ENCODE measurements at places on chromosomes 16 and 17. TPM values are rescaled to one million over a fixed set of nuclear protein-coding genes. Genes with fewer than 3 reads are reported as not detected.

DNA sequence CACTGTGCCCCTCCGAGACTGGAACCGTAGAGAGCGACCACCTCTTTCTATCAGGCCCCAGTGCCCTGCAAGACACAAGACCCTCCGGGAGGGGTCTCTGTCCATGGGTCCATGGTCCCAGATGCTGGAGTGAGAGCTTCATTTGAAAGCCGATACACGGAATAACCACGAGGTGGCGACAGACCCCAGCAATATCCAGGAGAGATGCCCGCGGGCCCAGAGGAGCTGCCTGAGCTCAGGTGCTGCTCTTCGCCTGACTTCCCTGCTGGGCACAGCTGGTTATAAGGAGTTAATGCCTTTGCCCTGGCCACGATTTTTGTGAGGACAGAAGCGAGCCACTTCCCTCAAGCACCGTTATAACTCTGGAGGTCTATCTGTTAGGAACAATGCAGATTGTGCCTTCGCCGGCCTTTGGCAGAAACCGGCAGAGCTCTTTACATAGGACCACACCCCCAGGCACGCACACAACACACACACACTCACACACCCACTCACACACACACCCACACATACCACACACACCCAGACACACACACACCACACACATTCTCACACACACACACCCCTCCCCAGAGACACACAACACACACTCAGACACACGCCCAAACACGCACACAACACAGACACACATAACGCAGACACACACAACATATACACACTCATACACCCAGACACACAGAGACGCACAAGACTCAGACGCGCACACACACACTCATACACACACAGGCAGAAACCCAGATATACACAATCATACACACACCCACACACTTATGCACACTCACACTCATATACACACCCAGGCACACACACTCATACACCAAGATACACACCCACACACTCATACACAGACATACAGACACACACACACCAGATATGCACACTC lies 436.4 kb downstream of the SOX9 start:
- DNase-seq = peak; percentile 52

- peak; percentile 8 for DNase-seq
These were observed 89.1 kb downstream of the ELAC2 start for GRCh38 chr17:12928736-12929135.

DNA sequence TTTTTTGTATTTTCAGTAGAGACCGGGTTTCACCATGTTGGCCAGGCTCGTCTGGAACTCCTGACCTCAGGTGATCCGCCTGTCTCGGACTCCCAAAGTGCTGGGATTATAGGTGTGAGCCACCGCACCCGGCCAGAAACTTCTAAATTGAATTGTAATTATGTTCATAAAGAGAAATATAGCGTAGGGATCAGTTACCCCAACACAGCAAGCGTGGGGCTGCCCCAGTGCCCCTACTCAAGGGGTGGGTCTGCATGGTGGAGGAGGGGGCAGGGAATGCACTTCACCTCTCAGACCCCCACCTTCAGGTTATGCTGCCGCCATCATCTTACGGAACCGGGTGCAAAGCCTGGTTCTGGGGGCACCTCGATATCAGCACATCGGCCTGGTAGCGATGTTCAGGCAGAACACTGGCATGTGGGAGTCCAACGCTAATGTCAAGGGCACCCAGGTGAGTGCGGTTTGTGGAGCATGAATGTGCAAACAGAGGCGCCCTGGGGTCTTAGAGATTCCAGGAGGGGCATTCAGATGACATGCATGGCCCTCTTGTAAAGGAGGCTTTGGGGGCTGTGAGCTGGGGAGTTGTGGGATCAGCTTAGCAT lies 18.0 kb downstream of the ITGAM start:
- no peak for DNase-seq

Gene VAT1
- total RNA-seq = 101 TPM

GRCh38 chr17:45990886-45991285 lies 8.2 kb upstream of the STH start:
- DNase-seq = no peak

Gene CD79B
- not detected for total RNA-seq

DNA sequence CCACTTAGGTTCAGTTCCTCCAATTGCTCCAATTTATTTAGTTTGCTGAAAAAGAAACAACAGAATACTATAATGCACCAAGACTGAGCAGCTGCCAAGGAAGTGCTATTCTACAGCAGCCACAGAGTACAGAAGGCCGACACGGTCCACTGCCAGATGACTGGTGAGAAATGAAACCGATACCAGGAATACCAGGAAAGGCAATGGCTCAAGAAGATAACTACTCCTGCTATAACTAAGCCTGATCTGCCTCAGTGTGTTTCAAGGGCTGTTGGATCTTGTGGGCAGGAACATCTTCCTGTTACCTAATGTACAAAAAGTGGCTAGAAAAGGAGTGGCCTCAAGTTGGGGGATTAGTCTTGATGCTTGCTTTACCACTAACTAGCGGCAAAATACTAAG lies 32.8 kb downstream of the MARVELD3 start:
- no peak for DNase-seq

DNA sequence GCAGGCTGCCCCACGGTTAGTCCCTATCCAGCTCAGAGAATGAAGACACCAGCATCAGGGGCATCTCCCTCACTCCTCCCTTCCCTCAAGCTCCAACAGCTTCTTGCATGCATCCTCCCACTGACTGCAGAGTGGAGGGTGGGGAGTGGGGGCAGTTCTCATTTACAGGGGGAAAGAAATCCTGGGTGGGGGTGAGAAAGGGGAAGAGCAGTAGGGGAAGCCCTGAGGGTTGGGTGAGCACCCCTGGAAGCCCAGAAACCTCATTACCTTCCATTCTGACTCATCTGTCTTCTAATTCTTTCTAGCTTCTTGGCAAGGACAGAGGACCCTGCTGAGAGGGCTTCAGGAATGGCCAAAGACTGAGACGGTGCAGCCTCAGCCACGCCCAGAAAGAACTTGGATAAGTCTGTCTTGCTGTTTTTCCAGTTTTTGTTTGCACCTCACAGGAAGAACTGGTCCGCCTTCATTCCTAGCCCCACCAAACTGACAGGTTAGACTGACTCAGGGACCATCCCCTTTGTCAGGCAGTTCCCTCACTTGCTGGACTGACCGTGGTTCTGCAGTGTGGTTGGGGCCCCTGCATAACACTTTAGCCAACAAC lies 52.5 kb upstream of the WSB1 start:
- DNase-seq = peak; percentile 97

DNA sequence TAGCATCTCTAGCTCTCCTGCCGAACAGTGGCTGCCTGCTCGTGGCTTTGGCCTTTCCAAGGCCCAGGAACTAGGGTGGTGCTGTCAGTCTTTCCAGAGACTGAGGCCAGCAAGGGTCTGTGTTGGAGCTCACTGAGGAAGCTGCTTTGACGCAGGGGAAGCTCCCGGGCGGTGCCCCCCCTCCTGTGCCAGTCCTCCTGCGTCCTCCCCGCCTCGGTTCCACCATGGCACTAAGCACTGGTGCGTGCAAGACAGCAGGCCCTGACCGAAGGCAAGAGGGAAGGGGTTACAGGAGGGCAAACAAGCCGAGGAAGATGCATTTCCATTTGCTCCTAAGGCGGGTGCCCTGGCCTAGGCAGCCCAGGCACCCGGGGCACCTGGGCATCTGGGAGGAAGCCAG lies 4.5 kb downstream of the CYB561 start:
- DNase-seq = no peak

Gene CCDC200
- not detected for total RNA-seq

DNA sequence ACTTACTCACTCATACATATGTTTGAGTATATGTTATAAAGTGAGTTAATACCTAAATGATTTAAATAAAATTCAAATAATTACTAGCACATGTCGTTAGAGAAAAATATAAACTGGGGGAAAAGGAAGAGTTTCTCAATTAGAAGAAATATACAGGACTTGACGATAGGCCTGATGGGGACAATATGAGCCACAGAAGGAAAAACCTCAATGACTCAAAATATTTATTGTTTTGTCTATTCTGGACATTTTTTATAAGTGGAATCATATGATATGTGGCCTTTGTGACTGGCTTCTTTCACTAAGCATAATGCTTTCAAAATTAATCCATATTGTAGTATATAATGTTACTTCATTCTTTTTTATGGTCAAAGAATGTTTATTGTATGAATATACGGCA lies 339.2 kb upstream of the PMFBP1 start:
- no peak for DNase-seq

Gene SAP30BP
- 58.4 TPM for total RNA-seq

- no peak for DNase-seq
These were observed 98.9 kb downstream of the SOCS1 start for GRCh38 chr16:11157143-11157542.

GRCh38 chr16:23578101-23578830 lies 17.9 kb downstream of the NDUFAB1 start:
- peak; percentile 4 for DNase-seq

DNA sequence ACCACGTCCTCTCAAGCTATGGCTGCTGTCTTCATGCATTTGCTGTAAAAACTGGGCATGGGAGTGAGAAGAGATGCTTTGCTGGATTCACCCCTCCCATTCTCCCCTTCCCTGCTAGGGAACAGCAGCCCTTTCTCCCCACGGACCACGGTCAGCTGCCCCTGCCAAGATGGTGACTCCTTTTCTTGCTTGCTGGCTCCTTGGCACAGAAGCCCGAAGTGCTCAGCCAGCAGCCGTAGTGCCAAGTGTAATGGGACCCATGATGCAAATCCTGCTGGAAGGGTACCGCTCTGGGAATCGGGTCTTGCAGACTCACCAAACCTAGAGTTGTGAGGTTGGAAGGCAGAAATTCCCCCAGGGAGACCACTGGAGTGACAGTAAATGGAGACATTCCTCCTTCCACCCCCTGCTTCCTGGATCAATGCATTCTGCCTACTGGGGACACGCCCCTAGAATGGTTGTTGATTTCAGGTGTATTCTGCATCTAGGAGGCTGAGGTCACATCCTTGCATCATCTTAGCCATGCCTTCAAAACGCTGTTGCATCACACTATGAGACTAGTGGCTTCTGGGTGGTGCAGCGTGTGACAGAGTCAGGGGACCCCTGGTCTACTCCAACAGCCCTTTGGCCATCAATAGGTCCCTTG lies 63.0 kb upstream of the CBX4 start:
- DNase-seq = peak; percentile 4

GRCh38 chr17:17017343-17018014 lies 24.8 kb upstream of the MPRIP start:
- no peak for DNase-seq

DNA sequence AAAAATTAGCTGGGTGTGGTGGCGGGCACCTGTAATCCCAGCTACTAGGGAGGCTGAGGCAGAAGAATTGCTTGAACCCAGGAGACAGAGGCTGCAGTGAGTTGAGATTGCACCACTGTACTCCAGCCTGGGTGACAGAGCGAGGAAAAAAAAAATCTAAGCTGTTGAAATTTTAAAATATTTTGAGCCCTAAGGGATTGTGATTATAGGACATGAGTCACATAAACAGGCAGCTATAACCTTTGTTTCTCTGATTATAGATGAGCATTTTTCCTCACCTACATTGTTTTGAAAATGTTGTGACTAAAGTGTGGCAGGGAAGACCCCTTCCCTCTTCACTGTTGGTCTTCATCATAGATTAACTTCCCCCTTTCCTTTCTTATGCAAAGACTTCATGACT lies 135.5 kb downstream of the MGAT5B start:
- DNase-seq = peak; percentile 12

DNA sequence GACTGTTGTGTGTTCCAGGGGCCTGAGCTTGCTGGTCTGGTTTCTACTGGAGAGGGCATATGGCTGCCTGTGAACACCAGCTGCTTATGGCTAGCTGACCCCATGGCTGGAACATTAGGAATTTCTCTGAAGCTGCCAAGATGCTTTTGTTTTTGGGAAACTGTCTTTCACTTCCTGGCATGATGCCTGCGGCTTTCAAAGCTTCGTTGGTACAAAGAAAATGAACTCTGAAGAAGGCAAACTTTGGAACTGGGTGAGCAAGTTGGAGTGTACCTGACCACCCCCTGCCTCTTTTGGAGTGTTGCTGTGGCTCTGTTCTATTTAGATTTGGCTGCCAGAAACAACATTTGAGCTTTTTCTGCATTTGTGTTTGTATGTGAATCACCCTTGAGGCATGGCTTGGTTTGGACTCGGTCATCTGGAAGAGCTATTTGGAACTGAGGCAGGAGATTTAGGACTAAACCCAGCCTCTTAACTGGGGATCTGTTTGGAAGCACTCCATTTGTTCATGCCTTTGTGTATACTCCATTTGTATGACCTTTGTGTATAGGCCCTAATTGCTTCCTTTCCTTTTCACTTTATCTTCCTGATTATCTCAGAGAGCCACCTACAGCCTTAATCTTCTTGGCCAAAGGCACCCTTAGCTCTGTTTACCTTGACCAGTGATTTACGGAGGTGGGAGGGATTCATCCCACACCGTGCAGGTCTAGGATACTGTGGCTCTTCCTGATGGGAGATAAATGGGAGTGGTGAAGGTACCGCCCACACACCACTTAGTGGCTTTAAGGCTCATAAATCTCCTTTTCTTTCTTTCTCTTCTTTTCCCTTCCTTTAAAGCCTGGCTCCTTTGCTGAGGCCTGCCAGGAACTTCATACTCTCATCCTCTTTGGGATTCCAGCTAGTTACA lies 7.3 kb upstream of the CPHXL start:
- DNase-seq = no peak

GRCh38 chr16:48244863-48245195 lies 729 bp downstream of the LONP2 start:
- DNase-seq = no peak

Gene BRIP1
- 2.3 TPM for total RNA-seq

- no peak for DNase-seq
These were observed 42.0 kb upstream of the MMD start for GRCh38 chr17:55463600-55463999.

- DNase-seq = peak; percentile 92
These were observed 43.1 kb downstream of the PIK3R5 start for GRCh38 chr17:8922451-8922850.

DNA sequence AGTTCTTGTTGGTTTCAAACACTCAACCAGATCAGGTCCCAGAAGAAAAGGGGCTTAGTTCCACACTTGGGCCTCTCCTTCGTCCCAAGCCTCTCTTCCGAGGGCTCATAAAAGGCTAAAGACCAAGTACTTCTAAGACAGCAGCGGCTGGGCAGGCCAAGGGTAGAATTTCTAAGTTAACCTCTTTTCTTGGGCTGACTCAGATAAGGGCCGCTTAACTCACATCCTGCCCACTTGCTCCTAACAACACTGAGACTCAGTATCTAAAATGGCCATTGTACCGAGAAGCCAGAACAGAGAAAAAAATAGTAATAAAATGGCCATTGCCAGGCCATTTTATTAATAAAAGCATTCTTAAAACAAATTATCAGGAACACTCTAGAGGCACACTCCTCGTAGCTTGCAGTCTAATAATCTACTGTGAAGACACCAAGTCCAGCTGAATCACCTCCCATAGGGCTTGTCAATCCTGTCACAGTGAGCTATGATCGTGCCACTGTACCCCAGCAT lies 42.1 kb downstream of the RANBP10 start:
- DNase-seq = no peak

- DNase-seq = no peak
These were observed 290 bp downstream of the TOB1 start for GRCh38 chr17:50865868-50866260.
